ENCODE measurements at places on chromosomes 6 and 20.

DNA sequence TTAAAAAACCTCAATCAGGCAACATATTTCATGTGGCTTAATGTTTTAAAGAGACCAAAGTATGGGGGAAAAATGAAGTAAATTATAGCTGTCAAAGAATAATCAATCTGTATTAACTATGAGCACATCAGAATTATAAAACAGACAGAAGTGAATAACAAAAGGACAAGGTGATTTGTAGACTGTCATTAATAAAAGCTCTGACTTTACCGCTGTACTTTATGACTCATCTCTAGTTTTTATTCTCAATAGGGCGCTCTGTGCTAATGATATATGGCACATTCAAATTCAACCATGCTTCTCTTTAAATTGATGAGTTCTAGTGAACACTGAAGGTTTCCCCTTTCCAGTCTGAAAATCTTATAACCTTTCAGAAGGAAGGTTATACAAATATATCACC is 72.0 kb downstream of the PREP start:
- no peak for DNase-seq

DNA sequence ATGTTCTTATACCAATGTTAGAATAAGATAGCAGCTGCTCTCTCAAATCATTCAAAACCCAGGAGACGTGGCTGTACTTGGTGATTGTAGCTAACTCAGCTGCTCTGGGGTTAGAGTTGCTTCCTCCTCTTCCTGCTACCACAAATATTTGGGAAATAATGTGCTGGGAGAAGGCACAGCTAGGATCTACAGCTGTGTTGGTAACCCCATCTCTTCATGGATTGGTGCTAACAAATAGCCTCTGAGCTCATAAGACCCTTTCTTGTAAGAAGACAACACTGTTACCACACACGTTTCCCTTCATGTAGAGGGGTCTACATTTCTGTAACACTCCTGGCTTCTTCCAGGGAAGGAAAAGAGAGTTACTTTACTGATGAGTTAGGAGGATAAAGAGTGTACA is 911.0 kb upstream of the CITED2 start:
- DNase-seq, result no peak

DNA sequence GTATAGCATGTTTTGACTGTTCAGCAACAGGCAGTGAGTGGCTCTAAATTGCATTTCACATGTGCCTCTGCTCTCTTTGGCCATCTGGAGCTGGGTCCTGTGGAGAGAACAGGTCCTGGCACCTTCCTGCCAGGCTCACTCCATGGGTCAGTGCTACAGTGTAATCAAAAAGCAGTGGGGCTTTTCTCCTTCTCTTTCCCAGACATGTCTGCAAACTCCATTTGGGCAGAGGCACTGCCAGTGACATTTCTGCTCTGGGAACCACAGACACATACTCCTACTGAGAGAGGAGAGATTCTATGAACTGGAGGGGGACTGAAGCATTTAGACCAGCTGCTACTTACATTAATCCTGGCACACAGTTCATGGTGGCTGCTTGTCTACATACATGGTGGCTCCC is 68.3 kb upstream of the TRAF3IP2 start:
- no peak for DNase-seq

DNA sequence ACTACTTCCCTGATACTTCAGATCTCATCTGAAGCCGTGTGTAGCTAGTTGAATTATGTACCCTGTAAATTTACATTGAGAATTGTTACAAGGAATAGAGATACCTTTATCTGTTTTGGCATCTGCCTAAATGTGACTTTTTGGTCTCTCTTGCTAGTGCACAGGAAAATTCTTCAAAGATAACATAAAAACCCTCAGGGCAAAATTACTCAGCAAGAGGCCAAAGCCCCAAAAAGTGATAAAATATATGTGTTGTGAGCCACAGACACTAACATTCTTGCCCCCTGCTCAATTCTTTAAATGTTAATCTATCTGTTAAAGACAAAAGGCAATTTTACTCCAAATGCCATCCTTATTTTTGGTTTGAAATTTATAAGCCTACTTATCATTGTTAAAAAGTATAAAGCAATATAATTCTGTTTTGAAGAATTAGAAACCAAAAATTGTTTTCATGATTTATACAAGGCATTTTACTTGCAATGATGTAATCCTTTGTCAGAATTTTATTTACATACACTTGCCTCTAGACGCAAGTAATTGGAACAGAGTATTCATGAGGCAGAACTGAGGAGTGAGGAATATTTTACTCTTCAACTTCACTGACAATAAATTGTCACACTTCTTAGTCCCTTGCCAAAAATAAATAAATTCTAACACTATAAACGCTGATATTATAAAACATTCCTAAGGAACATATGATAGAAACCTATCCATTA is 186.2 kb downstream of the EPM2A start:
- no peak for DNase-seq

DNA sequence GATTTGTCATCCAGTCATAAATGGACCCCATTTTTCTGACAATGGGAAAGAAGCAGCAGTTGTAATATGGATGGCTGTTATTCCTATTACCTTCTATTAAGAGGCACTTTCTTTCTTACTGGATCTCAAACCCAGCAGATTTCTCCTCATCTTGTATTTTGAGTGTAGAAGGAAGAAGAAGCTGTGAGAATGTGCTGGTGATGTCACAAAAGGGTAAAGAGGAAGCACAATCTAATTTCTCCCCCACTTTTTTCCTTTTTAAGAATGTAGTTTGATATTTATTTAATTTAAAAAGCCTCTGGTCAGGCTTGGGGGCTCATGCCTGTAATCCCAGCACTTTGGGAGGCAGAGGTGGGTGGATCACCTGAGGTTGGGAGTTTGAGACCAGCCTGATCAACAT is 100.0 kb upstream of the JARID2 start:
- no peak for DNase-seq

DNA sequence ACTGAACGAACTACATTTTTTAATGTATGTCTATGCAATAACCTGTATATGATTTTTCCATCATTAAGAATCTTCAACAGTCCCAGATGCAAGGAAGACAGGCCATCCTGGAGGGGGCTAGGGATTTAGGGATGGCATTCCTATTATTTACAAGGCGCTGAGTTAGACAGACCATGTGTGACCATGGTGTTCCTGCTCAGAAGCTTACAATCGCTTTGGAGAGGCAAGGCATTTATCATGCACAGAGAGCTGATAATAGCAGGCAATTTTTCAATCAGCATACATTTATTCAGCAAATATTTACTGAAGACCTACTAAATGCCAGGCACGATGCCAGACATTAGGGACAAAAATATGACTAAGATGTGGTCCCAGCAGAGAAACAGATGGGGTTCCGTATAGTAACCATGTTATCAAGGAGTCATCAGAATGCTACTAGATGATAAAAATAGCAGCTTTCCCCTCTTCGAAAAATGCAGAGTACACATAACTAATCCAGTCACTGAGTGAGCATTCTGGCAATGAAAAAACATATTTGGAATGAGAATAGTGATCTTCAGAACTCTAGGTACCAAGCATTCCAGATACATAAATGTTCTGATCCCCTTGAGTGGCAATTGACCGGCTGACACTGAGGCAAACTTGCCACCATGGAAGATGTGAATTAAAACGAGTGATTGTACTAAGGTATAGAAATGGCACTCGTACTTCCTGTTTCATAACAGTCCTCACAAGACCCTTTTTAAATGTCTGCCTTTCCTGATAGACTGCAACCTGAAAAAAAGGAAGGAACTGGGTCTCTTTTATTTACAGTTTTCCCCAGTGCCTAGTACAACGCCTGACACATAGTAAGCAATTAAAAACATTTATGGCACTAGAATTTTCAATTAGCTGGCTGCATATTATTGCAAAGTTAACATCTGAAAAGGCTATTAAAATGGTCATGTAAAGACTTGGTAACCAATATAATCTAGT is 135.7 kb downstream of the ATXN1 start:
- no peak for DNase-seq

- DNase-seq, result no peak
These were observed 617.7 kb upstream of the AGPAT4 start for GRCh38 chr6:161891542-161891941.

- DNase-seq, result no peak
These were observed 16.8 kb upstream of the PTGIS start for GRCh38 chr20:49584418-49585382.

DNA sequence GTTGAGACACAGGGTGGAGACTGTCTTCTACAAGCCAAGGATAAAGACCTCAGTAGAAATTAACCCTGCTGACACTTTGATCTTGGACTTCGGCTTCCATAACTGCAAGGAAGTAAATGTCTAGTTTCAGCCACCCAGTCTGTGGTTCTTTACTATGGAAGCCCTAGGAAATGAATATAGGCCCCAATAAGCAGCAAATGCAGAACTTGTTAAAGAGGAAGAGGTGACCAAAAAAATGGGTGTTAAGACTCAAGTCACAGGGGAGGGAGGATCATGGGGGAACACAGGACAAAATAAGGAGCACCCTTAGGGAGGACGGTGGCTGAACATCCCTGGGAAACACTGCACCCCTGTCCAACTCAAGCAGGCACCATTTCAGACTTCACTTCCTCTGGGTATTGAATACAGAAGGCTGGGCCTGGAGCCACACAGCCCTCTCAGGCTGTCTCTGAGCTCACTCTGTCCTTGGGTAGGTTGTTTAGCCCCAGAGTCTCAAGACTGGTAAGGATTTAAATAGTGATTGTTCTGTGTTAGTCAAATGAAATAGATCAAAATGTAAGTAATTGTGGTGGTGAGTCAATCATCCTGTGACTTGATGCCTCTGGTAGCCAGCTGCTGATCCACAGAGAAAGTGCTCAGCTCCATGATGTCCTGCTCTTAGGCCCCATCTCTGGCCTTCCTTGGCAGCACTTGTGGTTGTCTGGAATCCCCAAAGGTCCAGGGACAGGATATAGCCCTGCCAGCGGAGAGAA is 30.5 kb upstream of the SIRPD start:
- peak; percentile 63 for DNase-seq

GRCh38 chr6:132268209-132268608 is 133.1 kb downstream of the MOXD1 start:
- no peak for DNase-seq

GRCh38 chr20:46022411-46023147 is 6.4 kb upstream of the SLC12A5 start:
- no peak for DNase-seq

GRCh38 chr6:104306211-104306610 is 553.5 kb downstream of the HACE1 start:
- DNase-seq, result no peak

Data from HCEC 1CT (cell line).